ENCODE measurements at places on chromosomes 1 and 21. TPM values are rescaled to one million over a fixed set of nuclear protein-coding genes. Genes with fewer than 3 reads are reported as not detected.

ST6GALNAC5 gene
- total RNA-seq, result 12.2 TPM

CELSR2 gene
- 0.32 TPM for total RNA-seq

RXFP4 gene
- not detected for total RNA-seq

BSDC1 gene
- 83.8 TPM for total RNA-seq

SYCP1 gene
- not detected for total RNA-seq

TLCD4 gene
- total RNA-seq, result not detected

PCP4 gene
- total RNA-seq, result not detected

GRCh38 chr1:156284757-156285156, 632 bp downstream of the TMEM79 start:
- DNase-seq, result peak; percentile 74

GRCh38 chr1:12539705-12540579, 78.1 kb downstream of the DHRS3 start:
- DNase-seq, result peak; percentile 94

DNA sequence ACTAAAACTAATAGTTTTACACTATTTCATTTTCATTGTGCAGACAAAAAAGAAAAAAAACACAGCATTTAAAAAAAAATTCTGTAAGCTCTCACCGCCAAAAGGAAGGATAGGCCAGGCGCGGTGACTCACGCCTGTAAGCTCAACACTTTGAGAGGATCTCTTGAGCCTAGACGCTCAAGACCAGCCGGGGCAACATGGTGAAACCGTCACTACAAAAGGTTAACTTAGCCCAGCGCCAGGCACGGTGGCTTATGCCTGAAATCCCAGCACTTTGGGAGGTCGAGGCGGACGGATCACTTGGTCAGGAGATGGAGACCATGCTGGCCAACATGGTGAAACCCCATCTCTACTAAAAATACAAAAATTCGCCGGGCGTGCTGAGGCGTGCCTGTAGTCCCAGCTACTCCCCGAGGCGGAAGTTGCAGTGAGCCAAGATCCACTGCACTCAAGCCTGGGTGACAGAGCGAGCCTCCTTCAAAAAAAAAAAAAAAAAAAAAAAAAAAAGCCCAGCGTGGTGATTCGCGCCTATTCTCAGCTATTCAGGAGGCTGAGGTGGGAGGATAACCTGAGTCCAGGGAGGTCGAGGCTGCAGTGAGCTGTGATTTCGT, 14.3 kb upstream of the SPEN start:
- DNase-seq, result peak; percentile 93

- DNase-seq, result no peak
Measured at GRCh38 chr21:44402323-44403105, 49.1 kb downstream of the TRPM2 start.

- DNase-seq, result no peak
Measured at GRCh38 chr21:17370263-17370662, 142.6 kb upstream of the CXADR start.

- DNase-seq, result no peak
Measured at GRCh38 chr1:209802117-209802779, 3.7 kb downstream of the IRF6 start.

DNA sequence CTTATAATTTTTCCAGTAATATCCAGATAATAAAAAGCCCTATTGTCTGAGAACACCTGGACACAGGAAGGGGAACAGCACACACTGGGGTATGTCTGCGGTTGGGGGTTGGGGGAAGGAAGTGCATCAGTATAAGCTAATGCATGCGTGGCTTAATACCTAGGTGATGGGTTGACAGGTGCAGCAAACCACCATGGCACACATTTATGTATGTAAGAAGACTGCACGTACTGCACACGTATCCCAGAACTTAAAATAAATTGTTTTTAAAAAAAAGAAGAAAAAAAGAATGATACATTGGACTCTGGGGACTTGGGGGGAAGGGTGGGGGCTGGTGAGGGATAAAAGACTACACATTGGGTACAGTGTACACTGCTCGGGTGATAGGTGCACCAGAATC, 144.9 kb upstream of the C1orf174 start:
- no peak for DNase-seq

DNA sequence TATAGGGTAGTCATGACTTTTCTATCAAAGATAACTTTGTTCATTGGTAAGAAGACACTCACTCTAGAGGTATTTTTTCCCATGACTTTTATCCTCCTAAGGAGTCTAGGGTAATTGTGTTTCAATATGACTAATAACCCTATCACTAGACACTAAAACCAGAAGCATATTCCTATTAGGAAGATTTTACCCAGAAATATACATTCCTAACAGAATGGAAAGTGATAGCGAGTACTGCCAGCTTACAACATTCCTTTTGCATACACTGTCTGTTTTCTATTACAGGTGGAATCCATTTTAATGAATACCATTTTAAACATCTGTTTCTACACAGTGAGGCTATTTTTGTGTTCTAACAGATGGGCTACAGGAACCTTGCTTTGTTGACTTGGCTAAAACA, 31.4 kb upstream of the C1orf185 start:
- DNase-seq, result peak; percentile 74

GRCh38 chr1:197770243-197770642, 5.0 kb downstream of the DENND1B start:
- DNase-seq, result no peak

GRCh38 chr1:211591980-211592493, 13.1 kb upstream of the SLC30A1 start:
- peak; percentile 94 for DNase-seq

DNA sequence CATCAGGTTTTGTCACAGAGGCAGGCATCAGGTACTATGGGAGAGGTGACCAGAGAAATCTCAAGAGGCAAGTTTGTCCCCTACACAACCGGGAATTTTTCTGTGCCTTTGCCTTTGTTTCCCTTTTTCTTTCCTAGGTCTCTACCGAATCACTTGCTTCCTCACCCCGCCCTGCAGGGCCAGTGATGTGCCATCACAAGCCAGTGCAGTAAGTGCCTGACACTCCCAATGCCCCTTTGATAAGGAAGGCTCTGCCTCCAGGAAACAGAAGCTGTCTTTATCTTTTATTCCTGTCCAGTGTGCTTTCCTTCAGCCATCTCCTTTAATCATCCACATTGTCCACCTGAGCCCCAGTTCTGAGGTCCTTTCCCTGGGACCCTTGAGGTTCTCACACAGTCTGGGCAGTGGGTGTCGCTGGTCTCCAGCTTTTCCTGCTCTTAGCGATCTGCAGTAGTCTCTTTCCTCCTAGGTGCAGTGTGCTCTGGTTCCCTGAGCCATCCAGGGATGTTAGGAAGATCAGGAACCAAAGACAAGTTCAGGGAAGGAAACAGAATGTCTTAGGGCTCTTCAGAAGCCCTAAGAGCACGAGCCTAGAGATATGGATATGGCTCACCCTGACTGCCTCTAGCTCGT, 36.6 kb downstream of the GJA5 start:
- DNase-seq, result peak; percentile 43

GRCh38 chr1:51612447-51612961, 4.4 kb upstream of the OSBPL9 start:
- peak; percentile 15 for DNase-seq

- DNase-seq, result peak; percentile 26
Measured at GRCh38 chr1:30384286-30385245, 338.8 kb downstream of the MATN1 start.

DNA sequence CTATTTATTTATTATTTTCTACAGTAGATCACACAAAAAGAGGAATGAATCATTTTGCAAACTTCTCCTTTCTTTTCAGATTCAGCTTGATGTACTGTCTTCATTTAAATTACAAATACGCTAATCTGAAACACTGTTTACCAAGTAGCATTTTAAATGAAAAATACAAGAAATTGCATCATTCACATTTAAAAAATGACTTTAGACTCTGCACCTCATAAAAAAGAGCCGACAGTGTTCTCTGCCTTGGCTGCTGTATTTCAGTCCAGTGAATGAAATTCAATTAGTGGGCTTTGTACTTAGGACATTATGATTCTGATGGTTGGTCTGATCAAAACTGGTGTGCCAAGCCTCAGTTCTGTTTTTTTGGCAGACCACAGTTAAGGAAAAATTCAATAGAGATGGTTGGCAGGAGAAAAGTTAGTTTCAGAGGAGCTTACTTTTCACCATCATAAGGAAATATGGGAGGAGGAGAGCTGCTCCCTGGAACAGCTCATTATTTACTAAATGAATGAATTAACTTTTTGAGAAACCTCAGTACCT, 222.4 kb upstream of the ESRRG start:
- no peak for DNase-seq
